ENCODE measurements at places on chromosomes 5 and 9.

DNA sequence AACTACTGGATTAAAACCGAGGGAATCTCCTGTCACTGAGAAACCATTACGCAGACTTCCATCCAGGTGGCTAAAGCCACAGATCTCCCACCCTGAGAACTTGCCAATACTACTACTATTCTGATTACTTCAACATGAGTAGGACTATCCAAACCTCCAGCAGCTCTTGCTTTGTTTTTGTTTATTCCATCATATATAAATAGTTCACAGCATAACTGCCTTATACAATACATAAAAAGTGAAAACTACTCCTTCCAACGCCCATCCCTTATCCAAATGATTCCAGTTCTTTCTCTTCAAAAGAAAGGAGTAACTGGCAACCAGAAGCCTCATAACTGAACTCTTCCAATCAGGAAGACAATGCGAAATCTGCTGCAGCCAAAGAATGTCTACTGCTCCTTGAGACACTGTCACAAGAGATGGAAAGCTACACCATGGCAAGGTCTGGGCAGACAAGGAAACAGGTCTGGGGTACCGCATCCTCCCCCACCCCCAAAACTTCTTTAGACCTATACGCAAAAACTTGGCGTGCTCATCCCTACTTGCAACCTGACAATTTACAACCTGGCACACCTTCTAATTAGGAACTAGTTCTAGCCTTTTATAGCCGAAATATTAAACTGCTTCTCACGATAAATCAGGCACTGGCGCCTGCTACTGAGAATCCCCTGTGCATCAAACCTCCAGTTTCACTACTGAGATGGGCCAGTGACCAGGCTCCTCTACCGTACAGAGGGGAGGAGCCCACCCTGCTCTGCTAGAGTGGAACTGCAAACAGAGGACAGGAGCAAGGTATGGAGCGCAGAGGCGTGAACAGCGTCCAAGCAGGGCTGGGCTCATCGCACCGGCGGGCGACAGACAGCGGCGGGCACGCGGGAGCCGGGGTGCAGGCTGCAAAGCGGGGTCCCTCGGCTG lies 986 bp downstream of the PLPP1 start:
- DNase-seq = no peak

- DNase-seq = no peak
Measured at GRCh38 chr9:105245029-105245890, 809 bp downstream of the SLC44A1 start.

DNA sequence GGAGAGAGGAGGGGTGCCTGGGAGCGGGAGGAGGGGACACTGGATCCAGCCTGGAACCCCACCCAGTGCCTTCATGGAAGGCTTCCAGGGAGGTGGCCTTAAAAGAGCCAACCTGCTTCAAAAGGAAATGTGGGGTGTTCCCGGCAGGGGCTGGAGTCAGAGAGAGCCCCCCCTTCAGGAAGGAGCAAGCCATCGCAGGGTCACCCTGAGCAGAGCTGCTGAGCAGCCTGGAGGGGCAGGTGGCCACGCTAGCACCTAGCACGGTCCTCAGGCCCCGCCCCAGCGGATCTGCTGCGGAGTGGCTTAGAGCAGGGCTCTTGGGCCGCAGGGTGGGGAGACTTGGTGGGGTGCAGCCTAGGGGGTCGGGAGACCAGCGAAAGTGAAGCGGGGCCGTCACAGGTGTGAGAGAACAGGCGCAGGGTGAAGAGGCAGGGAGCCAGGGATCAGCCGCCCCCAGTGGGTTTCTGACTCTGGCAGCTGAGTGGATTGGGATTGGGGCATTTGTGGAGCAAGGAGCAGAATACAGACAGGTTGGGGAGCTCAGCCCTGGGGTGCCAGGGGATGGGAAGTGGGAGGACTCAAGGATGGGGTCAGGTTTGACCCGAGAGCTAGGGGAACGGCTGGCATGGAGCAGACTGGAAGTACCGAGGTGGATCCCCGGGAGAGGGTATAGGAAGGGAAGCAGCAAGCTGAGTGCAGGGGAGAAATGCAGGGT lies 1.5 kb downstream of the LCN2 start:
- DNase-seq = no peak

GRCh38 chr5:176955895-176956294 lies 50.7 kb downstream of the UIMC1 start:
- DNase-seq = no peak

Measured in activated CD8-positive, alpha-beta memory T cell treated with anti-CD3 and anti-CD28 coated beads for 1 hour (primary cell).